Activated effector memory CD4-positive, alpha-beta T cell treated with Interleukin-2 at 50 U/mL for 16 hours (primary cell): ENCODE measurements at places on chromosomes 12 and 14.

DNA sequence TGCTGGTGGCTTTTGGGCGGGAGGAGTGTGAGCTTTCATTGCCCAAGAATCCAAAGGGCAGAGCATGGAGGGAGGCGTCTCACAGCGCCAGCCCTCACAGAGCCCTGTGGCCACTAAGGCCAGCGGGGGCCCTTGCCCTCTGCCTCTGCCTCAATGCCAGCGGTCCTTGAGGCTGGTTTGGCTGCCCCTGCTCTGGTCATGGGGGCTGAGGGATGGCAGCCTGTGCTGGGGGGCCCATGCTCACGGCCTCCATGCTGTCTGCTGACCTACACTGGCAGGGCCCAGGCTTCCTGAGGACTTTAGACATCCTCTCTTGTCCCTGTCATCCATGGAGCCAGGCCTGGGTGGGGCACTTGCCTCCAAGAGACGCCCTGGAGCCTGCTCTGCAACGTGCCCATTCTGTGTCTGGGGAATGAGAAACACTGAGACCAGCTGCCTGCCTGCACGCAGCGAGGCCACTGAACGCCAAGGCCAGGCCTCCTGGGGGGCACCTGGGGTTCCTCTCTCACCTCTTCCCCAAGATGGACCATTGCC is 143.4 kb downstream of the KIF26A start:
- no peak for DNase-seq

- DNase-seq = no peak
These were observed 13.5 kb downstream of the DGLUCY start for GRCh38 chr14:91127401-91127801.

GRCh38 chr12:54428050-54429013 is 9.3 kb upstream of the ITGA5 start:
- DNase-seq = no peak

GRCh38 chr12:85357609-85358008 is 77.6 kb downstream of the ALX1 start:
- no peak for DNase-seq

- no peak for DNase-seq
These were observed 20.9 kb upstream of the EIF2B2 start for GRCh38 chr14:74981833-74982232.

DNA sequence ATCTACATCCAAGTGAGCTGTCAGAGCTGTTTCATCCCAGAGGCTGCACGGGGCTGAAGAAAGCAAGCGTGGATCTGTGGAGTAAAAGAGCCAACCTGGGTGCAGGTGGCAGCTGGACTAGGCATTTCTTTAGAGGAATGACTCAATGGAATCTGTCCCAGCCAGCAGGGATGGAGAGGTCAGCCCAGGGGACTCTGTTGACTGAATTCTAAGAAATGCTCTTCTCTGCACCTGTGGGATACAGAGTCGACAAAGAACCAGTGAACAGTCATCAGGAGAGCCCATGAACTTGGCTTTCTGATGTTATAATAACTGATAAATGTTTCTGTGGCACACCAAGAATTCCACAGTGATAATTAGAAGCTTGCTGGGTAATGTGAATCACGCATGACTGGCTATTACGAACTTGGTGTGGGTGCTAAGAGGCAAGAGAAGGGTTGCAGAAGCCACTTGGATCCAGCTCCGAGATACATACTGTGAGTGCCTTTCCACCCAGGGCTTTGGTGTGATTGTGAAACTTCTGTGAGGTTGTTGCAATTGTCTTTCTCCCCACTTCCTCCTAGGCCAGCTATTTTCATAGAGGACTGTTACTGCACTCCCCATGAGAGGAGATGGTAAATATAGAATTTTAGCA is 16.2 kb downstream of the PYGL start:
- DNase-seq = no peak

DNA sequence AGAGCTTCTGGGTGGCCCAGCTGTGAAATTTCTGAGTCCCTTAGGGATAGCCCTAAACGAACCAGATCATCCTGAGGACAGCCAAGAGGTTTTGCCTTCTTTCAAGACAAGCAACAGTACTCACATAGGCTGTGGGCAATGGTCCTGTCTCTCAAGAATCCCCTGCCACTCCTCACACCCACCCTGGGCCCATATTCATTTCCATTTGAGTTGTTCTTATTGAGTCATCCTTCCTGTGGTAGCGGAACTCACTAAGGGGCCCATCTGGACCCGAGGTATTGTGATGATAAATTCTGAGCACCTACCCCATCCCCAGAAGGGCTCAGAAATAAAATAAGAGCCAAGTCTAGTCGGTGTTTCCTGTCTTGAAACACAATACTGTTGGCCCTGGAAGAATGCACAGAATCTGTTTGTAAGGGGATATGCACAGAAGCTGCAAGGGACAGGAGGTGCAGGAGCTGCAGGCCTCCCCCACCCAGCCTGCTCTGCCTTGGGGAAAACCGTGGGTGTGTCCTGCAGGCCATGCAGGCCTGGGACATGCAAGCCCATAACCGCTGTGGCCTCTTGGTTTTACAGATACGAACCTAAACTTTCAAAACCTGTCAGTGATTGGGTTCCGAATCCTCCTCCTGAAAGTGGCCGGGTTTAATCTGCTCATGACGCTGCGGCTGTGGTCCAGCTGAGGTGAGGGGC is 38.9 kb downstream of the DAD1 start:
- peak; percentile 58 for DNase-seq

GRCh38 chr14:73713206-73713802 is 880 bp downstream of the PNMA1 start:
- no peak for DNase-seq

DNA sequence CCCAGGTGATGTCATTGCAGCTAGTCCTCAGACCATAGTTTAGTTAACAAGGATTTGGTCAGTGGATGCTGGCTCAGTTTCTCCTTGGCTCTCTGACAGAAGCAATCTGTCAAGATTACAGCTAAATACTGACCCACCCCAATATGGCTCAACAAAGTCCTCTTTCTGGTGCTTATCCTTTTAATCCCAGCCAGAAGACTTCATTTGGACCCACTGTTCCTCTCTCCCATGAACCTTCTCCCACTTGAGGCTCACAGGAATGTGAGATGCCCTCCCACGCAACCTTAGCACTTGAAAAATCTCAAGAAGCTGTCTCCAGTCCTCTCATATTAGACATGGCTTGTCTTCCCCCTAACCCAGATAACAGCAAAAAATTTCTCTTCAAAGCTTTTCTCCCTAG is 47.7 kb downstream of the C12orf50 start:
- DNase-seq = no peak

DNA sequence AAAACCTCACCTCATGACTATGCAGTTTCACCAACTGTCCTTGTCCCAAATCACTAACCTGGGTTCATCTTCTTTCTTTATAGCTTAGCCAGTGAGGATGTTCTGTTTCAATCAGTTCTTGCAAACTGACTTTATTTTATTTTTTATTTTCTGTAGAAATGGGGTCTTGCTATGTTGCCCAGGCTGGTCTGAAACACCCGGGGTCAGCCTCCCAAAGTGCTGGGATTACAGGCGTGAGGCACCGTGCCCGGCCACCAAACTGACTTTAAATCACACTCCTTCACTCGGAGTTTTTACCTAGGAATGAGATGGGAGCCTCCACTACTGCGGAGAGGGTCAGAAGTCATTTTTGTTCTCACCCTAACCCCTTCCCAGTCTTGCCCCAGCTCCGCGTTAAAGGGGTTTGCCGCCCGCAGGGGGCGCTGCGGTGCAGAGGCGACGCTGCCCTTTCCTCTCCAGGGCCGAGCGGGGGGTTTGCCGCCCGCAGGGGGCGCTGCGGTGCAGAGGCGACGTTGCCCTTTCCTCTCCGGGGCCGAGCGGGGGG is 7.0 kb upstream of the B4GALNT3 start:
- DNase-seq = peak; percentile 18

DNA sequence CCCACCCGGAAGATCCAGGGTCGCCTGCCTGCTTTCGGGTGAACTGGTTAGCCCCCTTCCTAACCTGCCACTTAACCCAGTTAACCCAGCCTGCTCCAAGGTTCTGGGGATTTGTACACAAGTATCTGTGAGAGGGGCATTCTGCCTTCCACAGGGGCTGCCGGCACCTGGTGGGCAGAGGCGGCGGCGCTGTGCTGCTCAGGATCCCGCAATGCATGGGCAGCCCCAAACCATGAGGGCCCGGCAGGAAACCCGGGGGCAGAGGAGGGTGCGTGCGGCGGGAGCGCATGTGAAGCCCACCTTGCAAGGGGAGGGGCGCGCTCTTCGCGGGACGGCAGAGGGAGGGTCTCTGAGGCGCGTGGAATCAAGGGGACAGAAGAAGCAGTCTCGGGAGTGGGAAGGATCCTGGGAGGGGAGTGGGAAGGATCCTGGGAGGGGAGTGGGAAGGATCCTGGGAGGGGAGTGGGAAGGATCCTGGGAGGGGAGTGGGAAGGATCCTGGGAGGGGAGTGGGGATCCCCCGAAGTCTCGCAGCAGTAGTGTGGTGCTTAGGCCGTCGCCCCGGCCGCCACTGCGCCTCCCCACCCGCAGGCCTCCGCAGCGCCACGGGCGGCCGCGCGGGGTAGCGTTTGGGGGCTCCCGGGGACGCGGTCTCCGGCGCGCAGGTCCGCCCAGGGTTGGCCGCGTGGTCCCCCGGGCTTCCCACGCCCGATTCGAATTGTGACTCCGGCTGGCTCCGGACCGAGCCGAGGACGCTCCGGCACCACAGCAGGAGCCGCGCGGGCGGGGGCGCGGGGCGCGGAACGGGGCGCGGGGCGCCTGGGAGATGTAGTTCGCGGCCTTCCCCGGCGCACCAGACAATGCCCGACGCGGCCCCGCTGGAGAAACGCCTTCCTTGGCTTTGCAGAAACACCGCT is 4.9 kb upstream of the MTA1 start:
- peak; percentile 41 for DNase-seq

DNA sequence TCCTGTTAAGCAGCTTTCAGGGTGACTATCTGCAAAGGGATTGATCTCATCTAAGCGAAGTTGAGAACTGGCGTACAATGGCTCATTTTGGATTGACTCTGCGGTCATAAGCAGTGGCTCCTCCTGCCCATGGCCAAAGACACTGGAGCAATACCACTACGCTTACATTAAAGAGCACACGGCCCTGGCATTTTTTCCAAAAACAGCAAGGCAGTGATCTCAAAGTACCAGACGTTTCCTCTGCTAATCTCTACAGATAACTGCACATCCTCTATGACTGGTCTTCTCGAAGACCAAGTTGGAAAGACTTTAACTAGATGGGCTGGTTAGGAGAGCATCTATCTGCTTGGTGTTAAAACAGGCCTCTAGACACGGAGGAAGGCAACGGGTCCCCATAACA is 2.7 kb downstream of the PITPNM2 start:
- DNase-seq = no peak

- DNase-seq = peak; percentile 44
These were observed 42.0 kb downstream of the TRAF3 start for GRCh38 chr14:102819176-102819628.

- no peak for DNase-seq
These were observed 172.8 kb upstream of the DYRK2 start for GRCh38 chr12:67475725-67476124.

- DNase-seq = no peak
These were observed 26.1 kb upstream of the MYF6 start for GRCh38 chr12:80681287-80681686.

- no peak for DNase-seq
These were observed 357.5 kb downstream of the FSCB start for GRCh38 chr14:44149597-44149996.

GRCh38 chr12:21169878-21170472 is 39.0 kb downstream of the SLCO1B1 start:
- DNase-seq = no peak

GRCh38 chr12:122646517-122647217 is 56.5 kb downstream of the HCAR2 start:
- no peak for DNase-seq

DNA sequence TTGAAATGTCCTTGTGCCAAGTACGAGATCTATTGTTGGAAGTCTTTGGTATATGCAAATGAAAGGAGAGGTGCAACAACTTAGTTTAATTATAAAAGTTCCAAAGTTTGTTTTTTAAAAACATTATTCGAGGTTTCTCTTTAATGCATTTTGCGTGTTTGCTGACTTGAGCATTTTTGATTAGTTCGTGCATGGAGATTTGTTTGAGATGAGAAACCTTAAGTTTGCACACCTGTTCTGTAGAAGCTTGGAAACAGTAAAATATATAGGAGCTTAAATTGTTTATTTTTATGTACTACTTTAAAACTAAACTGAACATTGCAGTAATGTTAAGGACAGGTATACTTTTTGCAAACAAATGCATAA is 2.3 kb downstream of the HSPA2 start:
- DNase-seq = no peak

GRCh38 chr14:88746052-88746451 is 46.7 kb downstream of the EML5 start:
- no peak for DNase-seq

DNA sequence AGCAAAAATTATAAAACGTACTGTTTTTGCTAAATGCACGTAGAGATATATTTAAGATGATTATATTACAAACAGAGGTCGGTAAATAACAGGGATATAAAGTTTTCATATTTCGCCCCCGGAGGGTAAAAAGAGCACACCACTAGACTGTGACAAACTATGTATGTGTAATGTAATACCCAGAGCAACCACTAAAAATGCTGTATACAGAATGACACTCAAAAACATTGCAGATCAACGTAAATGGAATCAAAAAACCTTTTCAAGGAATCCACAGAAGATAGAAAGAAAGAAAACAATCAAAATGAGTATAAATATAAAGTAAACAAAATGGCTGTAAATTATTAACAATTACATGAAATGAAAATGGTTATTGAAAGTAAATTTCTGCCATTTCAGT is 37.6 kb upstream of the PRB4 start:
- no peak for DNase-seq

GRCh38 chr12:56375598-56376434 is 13.2 kb upstream of the APOF start:
- no peak for DNase-seq

DNA sequence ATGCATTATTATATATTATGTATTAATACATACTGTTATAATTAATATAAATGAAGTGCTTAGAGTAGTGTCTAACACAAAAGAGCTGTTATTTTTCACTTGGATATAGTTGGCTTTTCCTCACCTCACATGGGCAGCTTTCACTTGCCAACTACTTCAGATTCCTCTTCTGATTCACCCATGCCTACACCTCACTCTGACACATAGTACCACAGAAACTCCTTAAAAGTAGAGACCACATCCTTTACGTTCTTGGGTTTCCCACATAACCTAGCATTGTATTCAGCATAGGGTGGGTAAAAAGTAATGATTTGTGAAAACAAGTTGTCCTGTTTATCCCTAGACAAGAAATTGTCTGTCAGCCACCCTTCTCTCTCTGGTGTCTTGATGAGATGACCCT is 61.0 kb downstream of the DIO2 start:
- DNase-seq = no peak

GRCh38 chr14:90534091-90534837 is 137.4 kb downstream of the CALM1 start:
- no peak for DNase-seq

GRCh38 chr12:39643052-39643451 is 23.4 kb upstream of the ABCD2 start:
- DNase-seq = no peak

GRCh38 chr14:102326583-102326982 is 7.0 kb downstream of the ZNF839 start:
- no peak for DNase-seq

GRCh38 chr12:54068418-54069070 is 14.9 kb downstream of the HOXC4 start:
- no peak for DNase-seq

GRCh38 chr12:65608319-65608916 is 215.9 kb upstream of the HMGA2 start:
- no peak for DNase-seq
